ENCODE measurements at places on chromosomes 1 and 21.

- peak; percentile 25 for DNase-seq
Observed at GRCh38 chr1:48236716-48237470, 14.4 kb downstream of the SLC5A9 start.

- DNase-seq, result no peak
Observed at GRCh38 chr1:235892734-235893413, 26.2 kb upstream of the LYST start.

GRCh38 chr1:99811747-99812146 is 38.4 kb upstream of the AGL start:
- DNase-seq, result no peak

DNA sequence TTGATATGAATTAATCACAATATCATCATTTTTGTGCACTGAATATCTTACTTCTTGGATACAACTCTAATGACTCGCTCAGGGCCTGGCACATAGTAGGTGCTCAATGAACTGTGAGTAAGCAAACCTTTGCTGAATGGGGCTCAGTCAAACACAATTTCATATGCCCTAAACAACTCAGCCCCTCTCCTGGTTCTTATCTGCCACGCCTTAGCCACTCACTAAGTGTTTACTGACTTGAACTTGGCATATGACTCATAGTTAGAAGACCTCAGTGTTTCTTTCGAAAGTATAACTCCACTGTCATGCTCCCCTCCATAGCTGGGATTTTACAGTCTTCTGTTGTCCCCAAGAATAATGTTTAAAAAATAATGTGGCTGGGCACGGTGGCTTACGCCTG is 4.8 kb upstream of the IFNLR1 start:
- DNase-seq, result no peak

- no peak for DNase-seq
Observed at GRCh38 chr1:110250749-110251148, 40.6 kb downstream of the KCNC4 start.

- DNase-seq, result no peak
Observed at GRCh38 chr21:45343891-45344290, 56.2 kb upstream of the POFUT2 start.
